ENCODE measurements at places on chromosomes 1 and 21.
A peak's percentile ranks its signal among the peaks of the same experiment; 100 is the strongest.

DNA sequence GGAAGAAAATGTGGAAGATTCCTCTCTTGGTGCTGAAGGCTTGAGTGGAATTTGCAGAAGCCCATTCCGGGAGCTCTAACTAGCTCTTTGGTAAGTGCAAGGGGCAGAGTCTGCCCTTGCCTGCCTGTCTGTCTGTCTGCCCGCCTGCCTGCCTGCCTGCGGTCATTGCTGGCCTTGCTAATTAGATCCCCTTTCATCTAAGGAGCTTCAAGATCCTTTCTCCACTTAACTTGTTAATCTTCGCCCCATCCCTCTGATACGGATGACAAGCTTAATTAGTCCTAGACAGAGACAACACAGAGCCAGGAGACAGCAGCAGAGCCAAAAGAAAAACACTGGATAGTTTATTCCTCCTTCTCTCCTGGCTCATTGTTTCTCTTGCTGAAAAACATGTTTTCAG lies 80.2 kb upstream of the GADD45A start:
- no peak for DNase-seq

GRCh38 chr1:201459775-201460174 lies 9.2 kb downstream of the PHLDA3 start:
- DNase-seq = no peak

DNA sequence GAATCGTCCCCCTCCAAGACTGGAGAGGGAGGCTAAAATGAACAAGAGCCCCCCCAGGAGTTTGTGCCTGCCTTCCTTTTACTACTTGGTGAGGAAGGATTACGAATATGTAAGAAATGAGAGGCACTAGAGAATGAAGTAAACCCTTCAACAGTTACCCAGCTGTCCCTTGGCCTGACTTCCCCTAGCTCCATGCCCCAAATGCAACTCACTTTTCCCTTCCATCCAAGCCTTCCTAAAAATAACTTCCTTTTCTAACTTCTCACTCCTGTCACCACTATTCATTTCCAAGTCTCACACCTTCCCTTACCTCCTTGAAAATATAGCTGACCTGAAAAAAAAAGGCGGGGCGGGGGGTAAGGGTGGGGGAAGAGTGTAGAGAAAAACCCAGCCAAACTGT lies 96.6 kb upstream of the HNRNPU start:
- no peak for DNase-seq

DNA sequence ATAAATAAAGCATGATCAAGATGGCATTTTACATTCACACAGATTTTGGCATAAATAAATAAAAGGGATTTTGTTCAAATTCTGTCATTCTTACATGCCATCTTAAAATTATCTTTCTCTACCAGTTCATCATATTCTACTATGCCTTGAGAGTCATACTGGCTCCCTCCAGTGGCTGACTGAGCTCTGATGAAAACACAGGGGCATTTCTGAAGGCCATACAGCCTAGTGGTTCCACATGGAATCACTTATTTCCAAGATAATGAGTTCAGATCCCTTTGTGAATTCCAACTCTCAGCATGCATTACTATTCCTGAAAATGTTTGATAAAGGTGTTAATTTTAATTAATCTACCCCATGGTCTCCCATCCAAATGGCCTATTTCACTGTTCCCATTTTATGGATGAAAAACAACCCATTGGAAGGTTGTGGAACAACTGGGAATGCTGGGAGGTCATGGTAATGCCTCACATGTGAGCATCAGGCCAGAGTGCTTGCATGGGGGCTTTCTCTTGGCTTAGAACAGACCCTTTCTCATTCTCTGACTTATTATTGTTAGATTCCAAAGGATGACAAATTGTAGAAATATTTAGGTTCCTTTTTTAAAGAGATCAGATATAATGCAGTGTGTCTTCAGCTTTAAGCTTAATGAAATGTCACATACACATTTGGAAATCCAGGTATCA lies 622.4 kb upstream of the PKN2 start:
- DNase-seq = no peak

DNA sequence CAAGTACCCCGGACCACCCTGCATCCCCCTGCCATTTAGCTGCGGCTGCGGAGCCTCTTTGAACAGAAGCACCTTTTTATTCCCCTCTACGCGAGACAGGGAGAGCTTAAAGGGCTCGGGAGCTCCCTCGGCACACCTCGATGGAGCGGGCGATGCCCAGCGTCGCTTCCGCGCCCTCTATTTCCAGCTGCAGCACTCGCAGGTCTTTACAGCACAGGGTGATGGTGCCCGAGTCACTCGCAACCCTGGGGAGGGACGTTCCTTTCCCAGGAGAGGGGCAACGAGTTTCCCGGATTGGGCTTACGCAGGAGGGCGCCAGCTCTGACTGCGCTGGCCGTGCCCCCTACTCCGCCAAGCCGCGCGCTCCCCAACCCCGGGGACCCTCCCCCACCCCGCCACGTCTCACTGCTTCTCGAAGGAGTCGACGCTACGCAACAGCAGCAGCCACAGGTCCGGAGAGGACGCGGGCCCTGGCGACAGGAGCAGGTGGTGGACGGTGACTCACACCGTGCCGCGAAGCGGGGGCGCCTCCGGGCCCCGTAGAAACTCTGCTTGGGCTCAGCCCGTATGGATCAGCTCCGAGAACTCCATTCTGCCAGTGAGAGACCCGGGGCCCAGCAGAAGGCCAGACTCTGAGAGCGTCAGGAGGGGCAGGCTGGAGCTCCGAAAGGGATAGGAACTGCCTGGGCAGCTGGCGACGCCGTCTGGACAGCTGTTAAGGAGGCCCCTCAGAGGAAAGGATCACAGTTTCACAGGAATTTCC lies 5.8 kb upstream of the FAM167B start:
- no peak for DNase-seq

DNA sequence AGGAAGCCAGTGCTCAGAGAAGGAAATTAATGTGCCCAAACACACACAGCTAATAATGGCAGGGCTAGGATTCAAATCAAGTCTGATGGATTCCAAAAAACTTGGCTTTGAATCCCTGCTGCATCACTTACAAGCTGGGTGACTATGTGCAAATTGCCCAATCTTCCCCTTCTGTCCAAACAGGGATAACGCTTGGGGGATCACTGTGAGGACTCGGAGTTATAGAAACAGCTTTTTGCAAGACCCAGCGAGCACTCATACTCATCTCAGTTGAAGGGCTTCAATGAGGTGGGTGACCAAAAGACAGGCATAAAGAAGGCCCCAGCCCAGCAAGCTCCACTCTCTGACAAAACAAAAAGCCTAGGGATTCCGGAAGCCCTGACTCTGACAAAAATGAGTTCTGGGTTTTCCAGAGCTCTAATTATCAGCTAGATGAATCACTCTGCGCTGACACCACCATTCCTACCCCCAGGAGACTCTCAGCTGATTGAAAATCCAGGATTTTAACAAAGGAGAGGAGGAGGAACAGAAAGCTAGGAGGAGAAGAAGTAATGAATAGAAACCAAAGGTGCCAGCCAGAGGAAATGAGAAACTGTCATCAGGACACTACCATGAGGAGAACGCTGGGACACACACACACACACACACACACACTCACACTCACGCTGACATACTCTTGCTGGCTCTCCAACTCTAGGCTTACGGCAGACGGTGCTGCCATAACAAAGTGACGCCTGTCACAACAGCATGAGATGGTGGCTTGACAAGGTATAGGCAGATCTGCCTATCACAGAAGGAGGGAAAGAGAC lies 1.6 kb upstream of the STK40 start:
- no peak for DNase-seq

- DNase-seq = no peak
Observed at GRCh38 chr1:240854367-240854766, 242.4 kb upstream of the GREM2 start.

DNA sequence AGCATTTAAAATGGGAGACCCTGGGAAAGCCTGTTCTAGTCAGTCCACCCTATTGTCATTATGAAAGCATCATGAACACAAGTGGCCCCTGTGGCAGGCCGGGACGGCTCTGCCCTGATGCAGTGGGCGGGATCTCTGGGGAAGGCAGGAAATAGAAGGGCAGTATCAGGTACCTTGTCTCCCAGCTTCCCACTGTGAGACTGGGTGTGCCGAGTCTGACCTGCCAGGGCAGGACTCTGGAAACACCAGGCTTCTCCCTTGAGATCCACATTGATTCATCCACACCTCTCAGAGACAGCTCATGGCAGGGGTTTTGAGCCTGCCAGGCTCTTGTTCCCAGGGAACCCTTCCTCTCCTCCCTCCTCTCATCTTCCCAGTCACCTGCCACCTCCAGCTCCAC lies 24.5 kb upstream of the GNPAT start:
- DNase-seq = no peak

GRCh38 chr1:61337037-61337436 lies 254.7 kb downstream of the NFIA start:
- DNase-seq = no peak

GRCh38 chr21:15775291-15775690 lies 45.5 kb downstream of the USP25 start:
- DNase-seq = no peak

GRCh38 chr21:26715878-26716506 lies 129.2 kb downstream of the ADAMTS1 start:
- DNase-seq = no peak

GRCh38 chr1:206684478-206685333 lies at the start of gene MAPKAPK2:
MAPKAPK2 (plus strand) TSS chr1:206684905; CDS start chr1:206685230, 325 bp downstream.
- DNase-seq = peak; percentile 50

GRCh38 chr1:153951801-153952200 lies 5.3 kb upstream of the DENND4B start:
- DNase-seq = no peak

- no peak for DNase-seq
Observed at GRCh38 chr1:22526098-22526497, 37.2 kb upstream of the EPHA8 start.

GRCh38 chr21:41817228-41817627 lies 50.4 kb upstream of the RIPK4 start:
- DNase-seq = no peak

- DNase-seq = no peak
Observed at GRCh38 chr1:228354390-228355320, 52.0 kb downstream of the TRIM11 start.

GRCh38 chr1:231778009-231778719 lies 151.6 kb downstream of the DISC1 start:
- no peak for DNase-seq

- DNase-seq = no peak
Observed at GRCh38 chr1:3717041-3717714, 35.1 kb upstream of the CCDC27 start.

DNA sequence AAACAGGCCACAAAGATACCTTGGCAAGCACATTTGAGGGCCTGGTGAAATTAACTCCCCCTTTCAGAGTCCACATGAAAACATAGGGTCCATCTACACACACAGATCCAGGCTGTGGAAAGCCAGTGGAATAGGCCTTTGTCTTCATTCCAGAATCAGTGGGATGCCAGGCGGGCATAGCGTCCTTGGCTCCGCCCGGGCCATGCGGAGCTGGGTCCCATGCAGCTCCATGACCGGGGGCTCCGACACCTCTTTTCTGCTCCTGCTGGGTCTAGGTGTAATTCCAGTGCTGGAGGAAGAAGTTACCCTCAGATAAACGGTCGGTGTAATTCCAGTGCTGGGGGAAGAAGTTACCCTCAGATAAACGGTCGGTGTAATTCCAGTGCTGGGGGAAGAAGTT lies 63.6 kb upstream of the COL6A1 start:
- DNase-seq = no peak

GRCh38 chr1:164969253-164969652 lies 387.3 kb downstream of the LMX1A start:
- no peak for DNase-seq

DNA sequence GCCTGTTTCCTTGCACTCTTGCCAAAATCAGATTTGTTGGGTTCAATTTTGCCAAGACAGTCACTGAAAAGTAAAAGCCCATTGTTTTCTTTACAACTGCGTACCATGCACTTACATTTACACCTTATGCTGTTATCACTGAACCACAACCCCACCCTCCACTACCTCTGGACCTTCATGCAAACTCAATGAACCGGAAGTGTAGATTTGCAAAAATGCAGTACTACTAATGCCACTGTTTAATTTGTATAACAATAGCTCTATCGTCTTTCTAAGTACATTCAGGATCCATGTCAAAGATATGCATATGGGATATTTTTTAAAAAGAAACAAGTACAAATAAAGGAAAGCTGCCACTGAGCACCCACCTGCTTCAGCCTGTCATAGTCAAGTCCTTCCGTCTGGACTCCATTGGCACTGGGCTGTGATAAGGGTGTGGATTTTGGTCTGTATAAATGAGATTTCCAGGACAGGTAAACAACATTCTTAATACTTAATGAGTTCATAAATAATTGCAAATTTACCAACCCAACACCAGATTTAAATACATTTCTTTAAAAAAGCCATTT lies 72.9 kb upstream of the LBR start:
- no peak for DNase-seq

DNA sequence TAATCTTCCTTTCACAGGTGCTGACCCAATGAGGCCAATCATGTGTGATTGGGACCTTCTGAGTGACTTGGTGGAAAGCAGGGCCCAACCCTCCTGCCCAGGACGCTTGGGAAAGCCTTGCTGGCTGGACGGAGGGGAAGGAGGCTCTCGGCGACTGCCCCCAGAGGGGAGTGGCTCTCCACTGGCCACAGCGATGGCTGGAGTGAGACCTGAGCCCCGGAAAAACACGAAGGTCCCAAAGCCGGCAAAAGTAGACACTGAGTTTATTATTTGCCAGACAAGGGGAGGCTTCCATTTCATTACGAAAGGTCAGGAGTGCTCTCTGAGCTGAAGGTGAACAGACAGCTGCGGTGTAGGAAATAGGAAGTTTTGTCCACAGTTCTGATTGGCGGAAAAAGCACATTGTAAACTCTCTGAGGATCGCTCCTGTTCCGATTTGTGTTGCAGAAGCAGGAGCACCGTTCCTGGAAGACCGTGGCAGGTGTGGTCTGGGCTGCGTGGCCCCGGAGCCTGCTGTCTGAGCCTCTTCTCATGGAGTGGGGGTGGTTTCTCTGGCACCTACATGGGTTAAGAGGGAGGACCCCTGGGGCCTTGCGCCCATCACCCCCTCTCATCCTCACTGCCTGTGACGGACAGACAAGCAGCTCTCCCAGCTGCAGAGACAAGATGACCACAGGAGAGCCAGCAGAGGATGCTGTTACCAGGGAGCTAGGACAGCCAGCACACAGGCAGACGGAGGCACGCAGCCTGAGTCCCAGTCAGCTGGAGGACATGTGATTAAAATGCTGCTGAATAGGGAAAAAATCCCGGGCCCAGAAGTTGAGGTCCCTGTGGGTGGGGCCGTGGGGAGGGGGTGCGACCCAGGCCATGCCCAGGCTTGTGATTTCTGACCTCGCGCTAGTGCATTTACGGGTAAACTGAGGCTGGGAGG lies 41.5 kb downstream of the KRTAP10-1 start:
- no peak for DNase-seq

Measured in stimulated activated CD8-positive, alpha-beta memory T cell treated with anti-CD3 and anti-CD28 coated beads, Interleukin-15, amount 100 ng/mL, for 4 hours (primary cell).